Stimulated activated CD4-positive, alpha-beta T cell treated with anti-CD3 and anti-CD28 coated beads, Interleukin-4, amount 100 ng/mL, for 4 hours (primary cell): ENCODE measurements at places on chromosomes 12 and 14.

GRCh38 chr12:65740506-65740872 lies 83.8 kb upstream of the HMGA2 start:
- DNase-seq: no peak

DNA sequence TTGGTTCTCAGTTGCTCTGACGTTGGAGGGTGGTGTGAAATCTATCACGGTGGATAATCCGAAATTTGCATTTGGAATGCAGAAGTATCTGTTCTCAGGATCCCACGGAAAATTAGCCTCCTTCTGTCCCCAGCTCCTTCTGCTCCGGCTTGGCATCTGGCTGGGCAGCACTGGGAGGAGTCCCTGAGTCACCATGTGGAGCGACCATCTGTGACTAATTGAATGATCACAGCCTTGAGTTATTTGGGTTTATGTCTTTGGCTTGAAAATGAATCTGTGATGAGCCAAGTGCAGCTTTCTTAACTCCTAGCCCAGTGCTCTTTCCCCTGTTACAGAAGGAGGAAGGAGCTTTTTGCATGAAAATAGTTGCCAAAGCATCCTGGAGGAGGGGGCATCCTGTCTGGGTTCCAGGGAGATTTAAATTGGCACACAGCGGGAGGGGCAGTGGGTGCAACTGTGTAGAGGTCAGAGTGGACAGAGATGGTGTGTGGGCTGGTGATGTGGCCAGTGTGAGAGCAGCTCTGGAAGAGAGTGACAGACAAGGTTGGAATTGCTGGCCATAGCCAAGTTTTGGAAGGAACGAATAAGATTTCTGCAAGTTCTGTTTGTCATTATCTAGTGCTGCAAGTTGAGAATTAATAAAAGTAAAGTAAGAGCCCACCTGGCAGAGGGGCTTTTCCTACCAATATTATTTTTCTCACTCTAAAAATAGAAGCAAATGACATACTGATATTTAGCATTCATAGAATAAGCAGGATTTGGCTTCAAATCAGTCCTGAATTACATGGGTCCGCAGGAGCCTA lies 74.4 kb downstream of the SLC24A4 start:
- DNase-seq: no peak

GRCh38 chr12:108629824-108630476 lies 3.7 kb downstream of the SELPLG start:
- DNase-seq: peak; percentile 45

GRCh38 chr14:90508536-90509254 lies 111.9 kb downstream of the CALM1 start:
- DNase-seq: no peak

DNA sequence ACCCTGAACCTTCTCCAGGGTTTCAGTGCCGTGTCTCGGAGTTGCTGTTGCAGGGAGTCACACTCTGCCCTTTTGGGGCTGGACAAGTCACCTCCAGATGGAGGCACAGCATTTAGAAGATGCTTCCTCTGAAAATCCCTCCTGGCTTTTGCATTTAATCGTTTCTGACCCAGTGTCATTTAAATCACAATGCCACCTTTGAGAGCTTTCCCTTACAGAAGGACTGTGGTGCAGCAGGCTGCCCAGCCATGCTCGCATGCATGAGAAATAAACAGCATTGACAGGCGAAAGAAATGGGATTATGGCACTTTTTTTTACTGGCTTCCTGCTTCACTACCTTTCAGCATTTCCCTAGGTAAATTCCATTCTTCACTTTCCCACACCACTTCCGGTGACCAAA lies 113.4 kb upstream of the DYRK2 start:
- DNase-seq: no peak

- DNase-seq: no peak
Measured at GRCh38 chr12:38625306-38625705, 280.1 kb downstream of the CPNE8 start.

- DNase-seq: no peak
Measured at GRCh38 chr14:94989946-94990345, 167.4 kb downstream of the DICER1 start.

DNA sequence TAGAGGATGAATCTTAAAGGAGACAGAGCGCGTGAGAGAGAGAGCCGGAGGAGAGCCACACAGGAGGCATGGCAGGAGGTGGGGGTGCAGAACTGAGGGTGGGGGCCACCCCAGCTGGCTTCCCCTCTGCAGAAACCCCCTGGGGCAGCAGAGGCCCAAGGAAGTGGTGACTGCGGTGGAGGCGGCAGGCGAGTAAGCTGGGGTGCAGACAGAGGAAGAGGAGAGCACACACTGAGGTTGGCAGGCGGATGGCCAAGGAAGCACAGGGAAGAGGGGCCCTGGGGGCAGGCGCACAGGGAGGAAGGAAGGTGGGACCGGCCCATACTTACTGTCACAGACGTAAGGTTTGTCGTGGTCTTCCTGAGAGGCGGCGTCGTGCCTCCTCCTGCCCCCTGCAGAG lies 179.8 kb downstream of the DPF3 start:
- DNase-seq: peak; percentile 13

DNA sequence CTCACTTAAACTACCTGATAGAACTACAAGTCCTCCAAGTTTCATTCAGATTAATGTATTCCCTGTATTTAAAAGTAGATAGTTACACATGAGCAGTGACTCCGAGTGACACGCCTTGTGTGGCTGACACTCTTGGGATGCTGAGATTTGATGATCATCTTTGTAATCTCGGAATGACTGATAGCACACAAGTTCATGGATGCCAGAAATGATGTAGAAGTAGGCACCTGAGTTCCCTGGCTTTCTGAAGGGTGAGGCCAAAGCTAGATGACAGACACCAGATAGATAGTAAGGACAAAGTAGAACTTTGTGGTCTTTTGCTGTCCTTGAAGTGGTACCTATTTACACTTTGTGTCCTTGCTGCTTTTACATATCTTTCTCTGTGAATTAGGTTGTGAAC lies 491.2 kb downstream of the PCNX1 start:
- no peak for DNase-seq

GRCh38 chr12:1864867-1865266 lies 44.5 kb downstream of the LRTM2 start:
- no peak for DNase-seq

DNA sequence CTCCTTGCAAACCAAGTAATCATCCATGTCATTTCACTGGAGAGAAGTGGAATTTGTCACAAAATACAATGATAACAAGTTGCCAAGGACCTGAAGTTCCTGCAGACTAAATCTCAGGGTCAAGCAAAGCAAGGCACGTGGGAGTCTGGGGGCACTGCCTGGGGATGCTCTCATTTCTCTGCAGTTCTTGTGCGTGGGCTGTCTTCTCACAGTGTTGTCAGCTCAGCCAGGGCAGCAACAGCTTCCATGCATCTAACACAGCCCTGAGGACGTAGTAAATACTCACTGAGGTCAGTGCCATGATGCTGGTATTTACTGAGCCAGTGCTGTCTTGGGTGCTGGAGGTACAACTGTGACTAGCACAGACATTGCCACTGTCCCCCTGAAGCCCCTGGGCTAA lies 62.9 kb upstream of the CMKLR1 start:
- DNase-seq: no peak

GRCh38 chr14:64990296-64990695 lies 3.6 kb downstream of the FNTB start:
- no peak for DNase-seq

DNA sequence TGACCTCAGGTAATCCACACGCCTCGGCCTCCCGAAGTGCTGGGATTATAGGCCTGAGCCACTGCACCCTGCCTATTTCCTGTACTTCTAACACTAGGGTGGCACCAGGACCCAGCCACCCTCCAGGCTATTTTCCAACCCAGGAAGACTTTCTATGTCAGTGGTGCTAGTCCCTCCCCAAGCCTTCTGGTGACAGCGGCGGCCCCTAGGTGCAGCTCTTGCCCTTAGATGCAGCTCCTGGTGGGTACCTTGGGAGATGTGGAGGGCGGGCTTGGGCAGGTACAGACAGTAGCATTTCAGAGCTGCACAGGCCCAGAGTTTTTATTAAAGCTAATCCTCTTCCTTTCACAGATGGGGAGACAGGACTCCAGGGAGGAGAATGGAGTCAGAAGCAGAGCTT lies 62.8 kb downstream of the SRRM4 start:
- DNase-seq: no peak

DNA sequence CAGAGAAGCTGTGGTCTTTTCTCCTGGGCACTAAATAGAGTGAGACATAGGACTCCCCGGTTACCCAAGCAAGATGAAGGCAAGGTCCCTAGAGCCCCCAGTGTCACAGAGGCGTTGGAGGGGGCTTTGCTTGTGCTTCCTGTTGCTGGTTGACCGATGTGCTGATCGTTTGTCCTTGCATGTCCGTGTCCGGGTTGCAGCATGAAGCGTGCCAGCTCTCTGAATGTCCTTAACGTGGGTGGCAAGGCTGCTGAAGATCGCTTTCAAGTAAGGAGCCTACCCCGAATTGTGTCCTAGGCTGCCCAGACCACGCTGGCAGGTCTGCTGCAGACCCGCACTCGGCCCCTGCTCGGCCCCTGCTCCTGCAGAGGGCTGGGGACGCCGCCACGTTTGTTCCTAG lies 23.1 kb downstream of the XRCC3 start:
- no peak for DNase-seq

DNA sequence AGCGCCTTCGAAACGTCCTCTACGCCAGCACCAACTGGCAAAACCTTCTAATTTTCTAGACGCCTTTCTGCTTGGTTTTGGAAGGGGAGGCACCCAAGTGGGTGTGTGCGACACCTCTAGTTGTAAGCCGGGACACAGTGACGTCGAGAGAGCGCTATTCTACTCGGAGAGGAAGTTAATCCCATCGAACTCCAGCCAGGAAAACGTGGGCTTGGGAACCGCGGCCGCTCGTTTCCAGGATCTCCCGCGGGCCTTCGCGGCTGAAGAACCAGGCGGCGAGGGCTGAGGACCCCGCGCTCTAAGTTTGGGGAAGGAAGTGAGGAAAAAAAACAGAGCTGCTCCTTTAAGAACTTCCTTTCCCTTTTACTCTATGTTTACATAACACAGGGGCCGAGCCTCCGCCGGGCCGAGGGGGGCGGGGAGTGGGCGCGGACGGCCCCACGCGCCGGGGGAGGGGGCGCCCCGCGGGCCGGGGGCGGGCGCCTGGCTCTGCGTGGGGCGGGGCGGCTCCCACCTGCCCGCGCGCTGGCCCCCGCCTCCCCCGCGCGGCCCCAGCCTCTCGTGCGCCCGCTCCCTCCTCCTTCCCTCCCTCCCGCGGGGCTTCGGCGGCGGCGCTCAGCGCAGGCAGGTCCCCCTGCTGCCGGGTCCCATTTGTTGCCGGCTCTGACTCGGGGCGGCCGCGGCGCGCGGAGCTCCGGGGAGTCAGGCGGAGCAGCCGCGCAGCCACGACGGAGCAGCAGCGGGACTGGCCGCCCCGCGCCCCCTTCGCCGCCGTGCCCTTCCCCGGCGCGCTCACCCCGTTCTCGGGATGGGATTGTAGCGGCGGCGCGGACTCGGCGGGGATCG lies at the start of gene PELI2:
PELI2 (plus strand) TSS at position 647 of the 846 bp plus-strand sequence. CDS start 250 bp downstream, outside the sequence.
- peak; percentile 64 for DNase-seq

- no peak for DNase-seq
Measured at GRCh38 chr12:91866566-91866965, 279.1 kb downstream of the BTG1 start.

DNA sequence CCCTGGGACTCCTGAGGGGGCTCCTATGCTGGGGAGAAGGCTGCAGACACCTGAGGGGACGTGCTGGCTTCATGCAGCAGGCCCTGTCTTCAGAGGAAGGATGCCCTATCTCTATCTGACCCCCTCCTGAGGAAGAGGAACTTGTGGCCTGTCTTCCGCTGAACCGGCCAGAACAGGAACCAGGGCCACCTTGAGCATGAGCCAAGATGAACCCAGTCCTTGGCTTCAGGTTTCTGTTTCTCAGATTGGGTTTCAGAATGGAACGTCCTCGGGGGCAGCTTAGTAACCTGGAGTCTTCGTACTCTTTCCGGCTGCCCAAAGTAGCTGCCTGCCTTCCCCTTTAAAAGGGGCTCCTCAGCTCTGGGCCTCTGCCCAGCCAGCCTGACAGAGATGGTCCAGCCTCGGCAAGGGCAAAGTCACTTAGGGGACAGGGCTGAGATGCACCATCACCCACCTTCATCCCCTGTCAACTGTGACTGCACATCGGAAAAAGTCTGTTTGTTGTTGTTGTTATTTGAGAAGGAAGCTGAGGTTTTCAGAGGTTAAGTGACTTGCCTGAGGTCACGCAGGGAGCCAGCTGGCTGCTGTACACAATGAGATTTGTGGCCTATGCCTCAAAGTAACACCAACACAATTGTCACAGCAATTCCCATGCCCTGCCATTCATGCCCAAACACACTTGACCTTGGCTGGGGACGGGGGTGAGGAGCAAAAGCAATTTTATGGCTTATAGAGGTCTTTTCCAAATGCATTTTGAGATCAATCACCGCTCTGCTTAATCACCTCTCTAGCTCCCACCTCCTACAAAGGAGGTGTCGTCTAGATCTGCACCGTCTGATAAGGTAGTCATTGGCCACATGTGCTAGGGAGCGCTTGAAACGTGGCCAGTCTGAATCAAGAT lies 13.4 kb downstream of the ASB2 start:
- DNase-seq: peak; percentile 42

DNA sequence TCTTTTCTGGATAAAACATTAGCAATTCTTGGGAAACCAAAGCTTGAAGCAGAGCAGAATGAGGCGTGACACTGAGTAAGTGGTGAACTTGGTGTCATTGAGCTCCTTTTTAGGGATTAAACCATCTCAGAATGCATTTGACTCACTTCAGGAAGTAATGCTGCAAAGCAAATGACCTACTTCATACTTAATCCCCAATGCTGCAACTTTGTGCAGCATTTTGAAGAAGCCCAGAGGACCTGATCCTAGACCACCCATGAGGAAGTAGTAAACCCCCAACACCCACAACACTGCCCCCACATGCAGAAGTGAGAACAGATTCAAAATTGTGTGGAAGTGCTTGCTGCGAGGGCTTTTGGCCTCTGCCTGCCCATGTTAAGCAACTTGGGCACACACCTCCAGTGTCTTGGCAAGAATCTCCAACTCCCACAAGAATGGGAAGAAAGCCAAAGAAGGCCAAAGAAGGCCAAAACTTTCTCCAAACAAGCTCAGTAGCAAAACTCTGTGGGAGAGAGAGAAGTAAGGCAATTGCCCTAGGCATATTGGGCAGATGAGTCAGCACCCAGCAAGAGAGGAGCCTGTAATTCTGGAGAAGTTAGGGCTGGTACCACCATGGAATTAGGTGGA lies 69.2 kb upstream of the ETV6 start:
- no peak for DNase-seq

DNA sequence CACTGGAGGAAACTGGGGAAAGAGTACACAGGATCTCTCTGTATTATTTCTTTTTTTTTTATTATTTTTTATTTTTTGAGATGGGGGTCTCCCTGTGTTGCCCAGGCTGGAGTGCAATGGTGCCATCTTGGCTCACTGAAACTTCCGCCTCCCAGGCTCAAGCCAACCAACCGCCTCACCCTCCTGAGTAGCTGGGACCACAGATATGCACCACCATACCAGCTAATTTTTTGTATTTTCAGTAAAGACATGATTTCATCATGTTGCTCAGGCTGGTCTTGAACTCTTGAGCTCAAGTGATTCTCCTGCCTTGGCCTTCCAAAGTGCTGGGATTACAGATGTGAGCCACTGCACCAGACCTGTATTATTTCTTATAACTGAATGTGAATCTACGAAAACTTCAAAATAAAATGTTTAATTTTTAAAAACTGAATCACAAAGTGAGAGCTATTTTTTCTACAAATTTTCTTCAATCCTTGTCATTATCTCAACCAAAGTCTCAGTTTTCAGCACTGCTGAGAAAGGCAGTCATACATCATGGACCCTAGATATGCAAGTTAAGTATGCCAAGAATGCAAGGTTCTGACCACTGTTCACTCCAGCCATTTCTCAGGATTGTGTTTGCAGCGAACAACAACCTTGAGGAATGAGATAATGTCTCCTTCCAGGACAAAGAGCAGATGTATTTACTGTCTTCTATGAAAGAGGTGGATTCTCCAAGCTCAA lies 2.4 kb downstream of the EAPP start:
- no peak for DNase-seq

- no peak for DNase-seq
Measured at GRCh38 chr14:34359420-34360117, 102.5 kb downstream of the SPTSSA start.
